HFFc6 (cell line): ENCODE measurements at places on chromosomes 13 and 19. TPM values are rescaled to one million over a fixed set of nuclear protein-coding genes. Genes with fewer than 3 reads are reported as not detected.

Gene N4BP2L1
- 0.43 TPM in 2 of 3 replicates, not detected in the other for total RNA-seq

Gene FFAR1
- total RNA-seq: not detected in 3 replicates

Gene ZNF726
- 1.0 to 4.0 TPM (median 1.5 TPM) in 3 replicates for total RNA-seq

Gene F7
- not detected in 3 replicates for total RNA-seq

Gene KLK4
- total RNA-seq: not detected in 3 replicates

Gene RNF113B
- total RNA-seq: not detected in 2 replicates

Gene PGLYRP2
- not detected in 3 replicates for total RNA-seq

Gene IRF2BP1
- 22.3 to 25.0 TPM (median 23.4 TPM) in 3 replicates for total RNA-seq

Gene PGLYRP1
- total RNA-seq: not detected in 3 replicates

Gene ZNF575
- total RNA-seq: 1.7 to 2.0 TPM (median 2.0 TPM) in 3 replicates

Gene BABAM1
- 105 to 129 TPM (median 109 TPM) in 3 replicates for total RNA-seq

Gene SIGLEC8
- not detected in 3 replicates for total RNA-seq

Gene CCDC8
- total RNA-seq: 6.3 to 11.1 TPM (median 6.8 TPM) in 3 replicates

Gene OR4F17
- total RNA-seq: 0.27 TPM in 1 of 3 replicates, not detected in the others

Gene PRTN3
- not detected in 2 replicates for total RNA-seq

Gene KLK2
- total RNA-seq: not detected in 3 replicates

Gene SHISA7
- total RNA-seq: not detected in 3 replicates

Gene ZIC2
- 0.09 to 1.3 TPM (median 0.23 TPM) in 3 replicates for total RNA-seq

Gene ZNF253
- 4.3 to 5.4 TPM (median 5.2 TPM) in 3 replicates for total RNA-seq

Gene UBE2L5
- 0.18 TPM in 1 of 2 replicates, not detected in the other for total RNA-seq

Gene ZNF805
- total RNA-seq: 10.7 and 12.2 TPM in 2 replicates

Gene F2RL3
- total RNA-seq: not detected in 3 replicates

Gene IGFL2
- not detected in 3 replicates for total RNA-seq

Gene LSR
- total RNA-seq: 1.7 to 3.3 TPM (median 1.9 TPM) in 3 replicates

Gene MISP
- total RNA-seq: not detected in 2 replicates

Gene CEACAM20
- total RNA-seq: not detected in 3 replicates

Gene BBC3
- total RNA-seq: 9.2 to 10.9 TPM (median 10.3 TPM) in 3 replicates

Gene PLK5
- total RNA-seq: 0.33 to 0.96 TPM (median 0.69 TPM) in 3 replicates

Gene ZNF556
- total RNA-seq: not detected in 3 replicates

Gene SIGLECL1
- total RNA-seq: not detected in 3 replicates

Gene ADGRE1
- 0.26 TPM in 1 of 3 replicates, not detected in the others for total RNA-seq

Gene WDR87
- not detected in 2 replicates for total RNA-seq

Gene ZNF154
- total RNA-seq: 0.18 TPM in 1 of 3 replicates, not detected in the others

Gene USHBP1
- not detected in 3 replicates for total RNA-seq
